ENCODE measurements at places on chromosomes 12 and 14. TPM values are rescaled to one million over a fixed set of nuclear protein-coding genes. Genes with fewer than 3 reads are reported as not detected.

DNA sequence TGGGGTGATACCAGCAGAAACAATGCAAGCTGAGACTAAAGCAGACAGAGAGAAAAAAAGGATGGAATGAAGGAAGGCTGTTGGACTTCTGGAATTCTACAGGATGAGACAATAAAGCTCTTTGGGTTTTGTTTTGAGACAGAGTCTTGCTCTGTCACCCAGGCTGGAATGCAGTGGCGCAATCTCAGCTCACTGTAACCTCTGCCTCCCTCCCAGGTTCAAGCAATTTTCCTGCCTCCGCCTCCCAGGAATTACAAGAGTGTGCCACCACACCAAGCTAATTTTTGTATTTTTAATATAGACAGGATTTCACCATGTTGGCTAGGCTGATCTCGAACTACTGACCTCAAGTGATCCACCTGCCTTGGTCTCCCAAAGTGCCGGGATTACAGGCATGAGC, 115.4 kb downstream of the EXOC5 start:
- no peak for DNase-seq

DNA sequence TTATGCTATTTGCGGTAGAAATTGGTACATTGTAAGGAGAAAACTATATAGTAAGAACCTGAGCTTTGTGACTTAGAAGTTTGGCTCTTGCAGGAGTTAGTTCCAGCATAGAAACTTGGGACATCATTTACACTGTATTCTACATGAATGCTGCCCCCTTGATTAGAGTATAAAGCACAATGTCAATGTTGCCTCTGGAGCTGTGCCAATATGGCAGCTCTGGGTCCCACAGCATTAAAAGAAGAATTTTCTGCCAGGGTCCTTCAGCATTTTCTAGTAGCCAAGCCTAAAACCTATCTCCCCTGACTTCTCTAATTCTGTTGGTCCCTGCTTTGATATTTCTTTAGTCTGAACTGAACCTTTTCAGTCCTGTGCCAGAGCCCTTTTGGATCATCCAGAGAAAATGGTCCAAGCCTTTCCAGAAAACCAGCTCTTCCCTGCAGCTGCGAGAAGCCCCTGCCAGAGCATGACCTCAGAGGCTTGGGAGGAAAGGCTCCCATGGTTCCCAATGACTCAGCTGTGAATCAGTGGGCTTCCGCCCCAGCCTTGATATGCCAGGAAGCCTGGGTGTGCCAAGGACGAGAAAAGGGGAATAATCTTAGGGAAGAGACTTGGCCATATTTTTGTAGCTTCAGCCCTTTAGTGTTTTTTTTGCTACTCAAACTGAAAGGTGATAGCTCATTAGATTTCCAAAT, 43.2 kb downstream of the PLEKHG7 start:
- no peak for DNase-seq

GRCh38 chr14:79721399-79722084, 489.8 kb downstream of the DIO2 start:
- DNase-seq = no peak

Gene HCAR2
- polyA plus RNA-seq = not detected

DNA sequence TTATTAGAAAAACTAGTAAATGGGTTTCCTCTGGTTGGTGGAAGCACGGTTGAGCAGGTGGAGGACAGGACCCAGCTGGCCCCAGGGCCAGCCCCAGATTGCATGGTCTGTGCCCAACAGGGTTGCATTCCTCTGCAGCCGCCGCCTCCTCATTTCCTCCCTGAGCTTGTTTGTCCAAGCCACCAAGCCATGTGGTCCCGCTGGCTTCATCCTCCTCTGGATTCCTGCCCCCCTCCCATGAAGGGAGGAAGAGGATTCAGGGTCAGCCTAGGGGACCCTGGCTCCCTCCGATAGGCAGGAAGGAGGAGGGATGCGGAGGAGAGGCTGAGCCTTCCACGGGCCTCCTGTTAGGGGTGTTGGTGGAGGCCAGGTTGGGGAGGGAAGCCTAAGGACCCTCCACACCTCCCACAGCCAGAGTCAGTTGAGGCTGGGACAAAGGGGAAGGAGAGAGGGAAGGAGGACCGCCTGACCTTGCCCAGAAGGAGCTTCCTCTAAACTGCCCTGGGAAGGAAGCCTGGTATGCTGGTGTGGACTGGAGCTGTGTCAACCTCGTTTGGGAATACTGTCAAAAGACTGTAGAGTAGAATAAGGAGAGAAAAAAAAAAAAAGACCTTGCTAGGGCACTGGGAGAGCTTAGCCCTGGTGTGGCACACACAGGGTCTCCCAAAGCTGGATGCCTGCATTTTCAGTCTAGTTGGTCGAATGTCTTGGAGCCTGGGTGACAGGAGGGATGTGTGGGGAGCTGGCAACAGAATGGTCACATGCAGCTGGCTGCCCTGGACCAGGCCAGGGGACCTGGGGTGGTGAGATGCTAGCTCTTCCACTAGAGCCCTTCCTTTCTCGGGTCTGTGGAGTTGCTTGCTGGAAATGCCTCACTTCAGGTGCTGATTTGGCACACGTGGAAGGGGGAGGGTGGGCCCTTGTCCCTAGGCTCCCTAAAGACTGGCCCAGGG, 42.4 kb downstream of the PLEKHG3 start:
- no peak for DNase-seq

Gene TDRD9
- polyA plus RNA-seq = 1.3 TPM

DNA sequence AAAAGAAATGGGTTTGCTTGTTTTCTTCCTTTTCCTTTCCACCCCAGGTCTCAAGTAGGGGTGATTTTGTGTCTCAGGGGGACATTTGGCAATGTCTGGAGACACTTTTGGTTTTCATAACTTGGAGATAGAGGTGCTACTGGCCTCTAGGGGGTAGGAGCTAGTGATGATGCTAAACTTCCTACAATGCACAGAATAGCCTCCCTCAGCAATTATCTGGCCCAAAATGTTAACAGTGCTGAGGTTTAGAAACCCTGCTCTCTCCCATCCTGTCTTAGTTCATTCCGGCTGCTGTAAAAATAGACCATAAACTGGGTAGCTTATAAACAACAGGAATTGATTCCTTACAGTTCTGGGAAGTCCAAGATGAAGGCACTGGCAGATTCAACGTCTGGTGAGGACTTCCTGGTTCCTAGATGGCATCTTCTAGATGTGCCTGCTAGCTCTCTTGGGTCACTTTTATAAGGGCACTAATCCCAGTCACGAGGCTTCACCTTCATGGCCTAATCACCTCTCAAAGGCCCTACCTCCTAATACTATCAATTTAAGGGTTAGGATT, 7.4 kb upstream of the GAS2L3 start:
- no peak for DNase-seq

DNA sequence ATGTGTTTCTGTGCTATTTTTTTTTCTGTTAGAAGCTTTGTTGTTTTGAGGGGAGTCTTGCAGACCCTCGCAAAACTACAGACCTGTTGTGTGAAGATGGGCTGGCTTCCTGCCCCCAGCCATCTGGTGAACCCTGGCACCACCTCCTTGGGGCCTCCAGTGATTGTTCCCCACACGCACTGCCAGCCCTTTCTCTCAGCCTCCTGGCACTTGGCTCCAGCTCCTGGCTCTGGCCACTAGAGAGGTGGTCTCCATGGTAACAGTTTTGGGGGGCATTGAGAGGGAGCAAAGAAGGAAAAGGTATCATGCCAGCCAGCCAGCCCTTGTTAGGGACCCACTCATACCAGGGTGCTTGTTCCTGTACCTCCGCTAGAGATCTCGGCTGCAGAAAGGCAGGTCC, 176.4 kb upstream of the RPH3A start:
- no peak for DNase-seq

Gene A2ML1
- polyA plus RNA-seq = not detected

DNA sequence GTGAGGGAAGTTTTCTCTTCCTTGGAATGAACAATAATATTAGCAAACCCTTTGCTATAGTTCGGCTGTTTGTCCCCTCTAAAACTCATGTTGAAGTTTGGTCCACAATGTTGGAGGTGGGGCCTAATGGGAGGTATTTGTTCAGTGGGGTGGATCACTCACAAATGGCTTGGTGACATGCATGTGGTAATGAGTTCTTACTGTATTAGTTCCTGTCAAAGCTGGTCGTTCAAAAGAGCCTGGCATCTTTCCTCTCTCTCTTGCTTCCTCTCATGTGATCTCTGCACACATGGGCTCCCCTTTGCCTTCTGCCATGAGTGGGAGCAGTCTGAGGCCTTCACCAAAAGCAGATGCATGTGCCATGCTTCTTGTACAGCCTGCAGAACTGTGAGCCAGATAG, 13.1 kb upstream of the PPP4R4 start:
- no peak for DNase-seq

Gene SPRING1
- 24.0 TPM for polyA plus RNA-seq

Gene SCYL2
- 18.8 TPM for polyA plus RNA-seq

DNA sequence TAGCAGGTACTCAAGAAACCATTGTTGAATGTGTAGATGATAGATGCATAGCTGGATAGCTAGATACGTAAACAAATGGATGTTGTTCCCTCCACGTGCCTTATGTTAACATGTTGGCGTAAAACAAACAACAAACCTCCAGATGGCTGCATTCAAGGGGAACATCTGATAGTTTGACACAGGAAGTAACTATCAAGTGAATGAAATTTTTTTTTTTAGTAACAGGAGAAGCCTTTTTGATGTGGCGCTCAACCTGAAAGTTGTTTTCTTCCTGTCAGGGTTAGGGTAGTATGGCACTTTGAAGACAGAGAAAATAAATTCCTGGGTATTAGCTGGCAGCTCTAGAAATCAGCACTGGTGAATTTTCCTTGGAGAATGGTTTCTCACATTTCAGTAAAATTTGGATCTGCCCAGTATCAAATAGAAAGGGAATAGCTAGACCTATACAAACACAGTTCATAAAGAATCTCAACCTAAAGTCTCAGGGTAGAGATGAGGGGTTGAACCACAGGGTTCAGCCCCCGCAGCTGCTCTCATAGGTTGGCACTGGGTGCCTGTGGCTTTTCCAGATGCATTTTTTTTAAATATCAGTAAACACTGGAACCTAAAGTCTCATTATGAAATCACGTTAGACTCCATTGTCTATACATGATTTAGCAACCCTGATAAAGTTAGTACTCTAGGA, 18.8 kb upstream of the RAP1B start:
- DNase-seq = peak; percentile 76

DNA sequence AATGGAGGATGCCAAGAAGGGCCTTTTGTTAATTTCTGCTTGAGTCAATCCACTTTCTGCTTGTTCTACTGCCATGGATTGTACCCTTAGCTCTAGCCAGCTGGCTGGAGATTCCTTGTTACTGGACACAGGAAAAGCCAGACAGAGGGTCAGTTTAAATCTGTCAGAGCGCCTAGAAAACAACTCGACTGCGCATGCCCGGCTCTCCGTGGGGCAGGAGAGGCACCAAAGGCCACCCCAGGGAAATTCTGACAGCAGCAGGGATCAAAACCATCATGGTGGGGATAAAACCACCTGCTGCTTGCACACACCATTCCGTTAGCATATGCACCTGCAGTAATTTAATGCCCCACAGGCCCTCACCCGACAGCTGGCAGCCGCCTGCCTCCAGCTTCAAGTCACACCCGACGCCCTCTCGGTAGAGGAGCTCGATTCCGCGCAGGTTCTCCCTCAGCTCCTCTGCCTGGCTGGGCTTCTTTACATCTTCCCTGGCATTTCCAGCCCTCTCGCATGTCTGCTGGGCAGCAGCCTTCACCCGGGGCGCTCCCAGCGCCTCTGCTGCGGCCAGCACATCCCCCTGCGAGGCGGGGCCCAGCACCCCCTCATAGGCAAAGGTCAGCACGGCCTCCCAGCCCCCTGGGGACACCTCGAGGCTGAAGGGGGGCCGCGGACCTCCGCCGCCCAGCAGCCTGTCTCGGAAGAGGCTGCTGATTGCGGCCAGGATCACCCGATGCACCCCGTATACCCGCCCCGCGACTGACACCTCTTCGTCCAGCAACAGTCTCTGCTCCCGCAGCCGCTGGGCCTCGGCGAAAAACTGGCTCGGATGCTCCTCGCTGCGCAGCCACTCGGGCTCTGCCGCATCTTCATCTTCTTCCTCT, 1.0 kb downstream of the KLHL33 start:
- no peak for DNase-seq

DNA sequence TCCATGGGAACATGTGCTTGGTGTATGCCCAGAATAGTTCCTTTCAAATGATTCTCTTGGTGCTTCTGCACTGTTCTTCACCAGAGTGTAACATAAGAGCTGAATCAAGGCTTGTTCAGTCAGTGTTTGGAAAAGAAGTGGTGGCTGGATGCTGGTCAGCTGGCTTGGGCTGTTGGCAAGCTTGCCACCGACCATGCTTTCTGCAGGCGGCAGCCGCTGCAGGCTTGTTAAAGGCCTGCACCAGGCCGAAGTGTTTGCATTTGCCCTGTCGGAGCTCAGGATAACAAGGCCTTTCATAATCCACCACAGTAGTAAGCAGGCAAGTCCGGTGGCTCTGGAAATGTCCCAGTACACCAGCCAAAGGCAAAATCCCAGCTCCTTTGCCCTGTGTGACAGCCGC, 26.9 kb downstream of the DAAM1 start:
- no peak for DNase-seq

DNA sequence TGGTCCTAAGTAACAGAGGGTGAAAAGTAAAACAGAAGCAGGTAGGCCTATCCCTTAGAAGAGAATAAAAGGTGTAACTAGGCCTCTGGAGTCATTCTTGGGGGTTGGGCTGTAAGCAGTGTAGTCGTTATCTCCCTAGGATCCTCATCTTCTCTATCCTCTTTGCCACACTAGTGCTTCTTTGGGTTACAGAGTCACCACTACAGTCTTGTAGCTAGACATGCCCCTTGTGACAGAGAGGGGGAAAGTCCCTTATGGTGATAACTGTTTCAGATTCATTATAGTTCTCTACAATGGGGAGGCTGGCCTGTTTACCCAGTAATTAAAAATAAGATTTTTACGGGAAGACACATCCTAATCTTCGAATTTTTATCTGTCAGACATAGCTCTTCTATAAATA, 16.4 kb upstream of the SRP54 start:
- no peak for DNase-seq

GRCh38 chr12:52716061-52716460, 12.7 kb upstream of the KRT77 start:
- no peak for DNase-seq

- DNase-seq = no peak
Measured at GRCh38 chr12:3177778-3178425, 100.7 kb downstream of the TSPAN9 start.

Gene ANKS1B
- polyA plus RNA-seq = not detected

Gene VASH1
- polyA plus RNA-seq = 1.4 TPM

Gene TGM1
- not detected for polyA plus RNA-seq

Gene EIF2B2
- 28.3 TPM for polyA plus RNA-seq

Gene RNASE3
- polyA plus RNA-seq = not detected

- DNase-seq = no peak
Measured at GRCh38 chr14:51398898-51399297, 158.9 kb downstream of the TMX1 start.

- DNase-seq = no peak
Measured at GRCh38 chr12:96227365-96228106, 33.4 kb downstream of the ELK3 start.

Gene OR11H6
- not detected for polyA plus RNA-seq

DNA sequence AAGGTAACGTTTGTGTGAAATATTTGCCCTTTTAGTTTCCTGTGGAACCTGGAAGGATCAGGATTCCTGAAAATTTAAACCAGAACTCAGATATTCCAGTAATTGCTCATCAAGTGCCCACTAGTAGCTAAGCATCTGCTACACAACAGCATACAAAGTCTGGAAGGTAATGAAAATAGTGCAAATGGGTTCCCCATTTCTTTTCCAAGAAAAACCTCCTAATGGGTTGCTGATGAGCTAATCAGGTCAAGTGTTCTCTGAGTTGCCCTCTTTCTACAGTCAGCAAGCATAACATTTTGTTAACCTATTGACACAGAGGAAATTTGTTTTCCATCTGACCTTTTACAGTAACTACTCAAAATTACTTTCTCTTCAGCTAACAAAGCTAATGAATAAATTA, 83.6 kb upstream of the PMCH start:
- no peak for DNase-seq

Measured in CD8-positive, alpha-beta memory T cell (primary cell).